CD4-positive, alpha-beta memory T cell (primary cell): ENCODE measurements at places on chromosomes 7 and 10. TPM values are rescaled to one million over a fixed set of nuclear protein-coding genes. Genes with fewer than 3 reads are reported as not detected.

UCN3 gene
- polyA plus RNA-seq, result not detected

TFR2 gene
- 2.8 TPM for polyA plus RNA-seq

PPP2R2D gene
- 25.7 TPM for polyA plus RNA-seq

LLCFC1 gene
- polyA plus RNA-seq, result not detected

- H3K4me3 ChIP-seq, result no peak overlapping the region
- H3K27me3 ChIP-seq, result no peaks in the 10 kb centered on the region
Observed at GRCh38 chr7:127239814-127240213, 12.9 kb downstream of the GRM8 start.

- no peaks in the 10 kb centered on the region for H3K4me1 ChIP-seq
- no peaks in the 10 kb centered on the region for H3K36me3 ChIP-seq
- no peak overlapping the region for H3K27ac ChIP-seq
- no peak overlapping the region for H3K4me3 ChIP-seq
Observed at GRCh38 chr7:126940723-126941307, 311.9 kb downstream of the GRM8 start.

- no peaks in the 10 kb centered on the region for H3K27me3 ChIP-seq
- H3K36me3 ChIP-seq, result no peaks in the 10 kb centered on the region
- H3K27ac ChIP-seq, result no peak overlapping the region
- no peak overlapping the region for H3K4me3 ChIP-seq
- DNase-seq, result no peak
Observed at GRCh38 chr7:24404315-24404714, 120.3 kb downstream of the NPY start.

- H3K36me3 ChIP-seq, result no peaks in the 10 kb centered on the region
- DNase-seq, result no peak
- H3K27ac ChIP-seq, result no peak overlapping the region
- no peaks in the 10 kb centered on the region for H3K4me1 ChIP-seq
- H3K27me3 ChIP-seq, result no peaks in the 10 kb centered on the region
Observed at GRCh38 chr7:47762746-47763062, 180.8 kb upstream of the TNS3 start.

- DNase-seq, result no peak
- no peak overlapping the region for H3K4me3 ChIP-seq
- no peaks in the 10 kb centered on the region for H3K36me3 ChIP-seq
Observed at GRCh38 chr7:132207211-132207610, 369.1 kb downstream of the PLXNA4 start.

DNA sequence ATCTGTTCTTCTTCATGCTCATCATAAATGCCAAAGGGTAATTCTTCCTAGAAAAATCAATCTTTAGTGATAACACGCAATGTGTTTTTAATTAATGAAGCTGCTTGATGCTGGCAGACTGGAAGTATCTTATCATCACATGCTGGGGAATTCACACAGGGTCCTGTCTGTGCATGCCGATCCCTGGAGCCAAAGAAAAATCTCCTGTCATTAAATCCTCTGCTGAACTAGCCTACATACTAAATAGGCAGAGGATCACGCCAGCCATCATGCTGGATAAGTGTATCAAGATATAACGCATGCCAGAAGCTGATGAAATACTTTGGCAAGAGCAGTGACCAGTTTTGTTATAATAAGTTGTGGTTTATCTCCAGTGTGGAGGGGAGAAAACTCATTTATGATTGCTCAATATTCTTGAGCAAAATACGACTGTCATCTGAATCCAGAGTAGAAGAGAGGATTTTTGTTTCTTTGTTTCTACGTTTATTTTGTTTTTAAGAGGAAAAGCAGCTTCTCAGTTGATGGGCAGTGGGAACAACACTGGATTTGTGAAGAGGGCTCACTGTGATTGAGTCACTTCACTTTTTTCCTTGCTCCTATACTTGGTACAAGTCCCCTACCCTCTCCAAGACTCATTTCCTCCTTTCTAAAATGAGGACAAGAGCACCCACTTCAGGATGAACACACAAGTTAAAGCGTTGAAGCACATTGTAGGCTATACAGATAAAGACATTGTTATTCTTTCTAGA, 649.1 kb downstream of the TNS3 start:
- H3K27ac ChIP-seq, result no peak overlapping the region
- no peak for DNase-seq
- H3K27me3 ChIP-seq, result no peaks in the 10 kb centered on the region
- H3K4me1 ChIP-seq, result no peaks in the 10 kb centered on the region

DNA sequence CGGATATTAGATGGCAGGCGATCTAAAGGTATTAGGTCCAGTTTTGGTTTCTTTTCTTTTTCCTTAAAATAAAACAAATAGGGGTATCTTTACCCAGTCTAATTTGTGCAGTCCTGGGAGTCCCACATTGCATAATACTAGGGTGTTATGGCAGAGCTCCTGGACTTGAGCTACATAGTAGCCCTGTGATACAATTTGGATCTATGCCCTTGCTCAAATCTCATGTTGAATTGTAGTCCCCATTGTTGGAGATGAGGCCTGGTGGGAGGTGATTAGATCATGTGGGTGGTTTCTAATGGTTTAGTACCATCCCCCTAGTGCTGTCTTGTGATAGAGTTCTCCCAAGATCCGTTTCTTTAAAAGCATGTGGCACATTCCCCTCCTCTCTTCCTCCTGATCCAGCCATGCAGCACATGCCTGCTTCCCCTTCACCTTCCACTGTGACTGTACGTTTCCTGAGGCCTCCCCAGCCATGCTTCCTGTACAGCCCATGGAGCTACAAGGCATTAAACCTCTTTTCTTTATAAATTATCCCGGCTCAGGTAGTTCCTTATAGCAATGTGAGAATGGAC, 141.9 kb downstream of the RPS24 start:
- no peaks in the 10 kb centered on the region for H3K4me1 ChIP-seq
- no peaks in the 10 kb centered on the region for H3K27me3 ChIP-seq
- H3K4me3 ChIP-seq, result no peak overlapping the region
- DNase-seq, result no peak
- no peak overlapping the region for H3K27ac ChIP-seq

DNA sequence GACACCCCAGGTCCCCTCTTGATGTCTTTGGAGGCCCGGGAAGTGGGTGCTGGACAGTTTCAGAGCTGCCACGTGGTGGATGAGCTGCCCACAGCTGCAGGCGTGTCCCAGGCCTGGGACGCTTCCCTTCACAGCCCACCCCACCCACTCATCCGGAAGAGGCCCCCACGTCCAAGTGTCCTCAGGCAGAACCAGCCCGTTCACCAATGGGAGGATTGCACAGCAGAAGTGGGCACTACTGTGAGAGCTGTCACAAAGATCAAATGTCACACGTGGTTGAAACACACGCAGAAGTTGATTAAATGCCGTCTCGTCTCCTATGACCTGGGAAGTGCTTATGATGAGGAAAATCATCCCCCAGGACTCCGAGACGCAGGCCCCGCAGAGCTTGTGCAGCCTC, 52.9 kb downstream of the STK32C start:
- DNase-seq, result no peak
- H3K27ac ChIP-seq, result no peak overlapping the region
- no peaks in the 10 kb centered on the region for H3K27me3 ChIP-seq
- no peaks in the 10 kb centered on the region for H3K36me3 ChIP-seq
